BJ (cell line): ENCODE measurements at places on chromosomes 7 and 10.
A peak's percentile ranks its signal among the peaks of the same experiment; 100 is the strongest.

DNA sequence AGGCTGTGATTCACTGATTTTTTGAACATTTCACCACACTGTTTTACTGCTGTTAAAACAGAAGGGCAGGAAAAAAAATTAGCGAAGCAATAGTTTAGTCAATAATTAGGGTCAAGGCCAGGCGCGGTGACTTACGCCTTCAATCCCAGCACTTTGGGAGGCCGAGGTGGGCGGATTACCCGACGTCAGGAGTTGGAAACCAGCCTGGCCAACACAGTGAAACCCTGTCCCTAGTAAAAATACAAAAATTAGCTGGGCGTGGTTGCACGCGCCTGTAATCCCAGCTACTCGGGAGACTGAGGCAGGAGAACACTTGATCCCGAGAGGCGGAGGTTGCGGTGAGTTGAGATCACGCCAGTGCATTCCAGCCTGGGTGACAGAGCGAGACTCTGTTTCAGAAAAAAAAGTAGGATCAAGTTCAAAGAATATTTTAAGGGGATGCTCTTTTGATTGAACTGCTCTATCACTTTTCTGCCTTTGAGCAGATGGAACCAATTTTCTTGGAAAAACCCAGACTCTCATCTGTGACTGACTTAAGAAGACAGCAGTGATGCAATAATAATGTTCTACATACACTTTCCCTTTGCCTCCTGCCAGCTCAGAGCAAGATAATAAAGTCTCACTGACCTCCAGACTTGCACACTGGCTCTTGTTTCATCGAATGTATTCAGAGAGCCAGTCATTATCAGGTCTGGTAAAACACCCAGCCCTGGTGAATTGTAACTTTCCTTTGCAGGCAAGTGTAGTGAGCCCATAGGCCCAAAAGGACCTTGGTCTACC is 1.6 kb upstream of the PPA1 start:
- DNase-seq = peak; percentile 83

GRCh38 chr7:95342642-95343307 is 18.4 kb upstream of the PON1 start:
- DNase-seq = no peak

DNA sequence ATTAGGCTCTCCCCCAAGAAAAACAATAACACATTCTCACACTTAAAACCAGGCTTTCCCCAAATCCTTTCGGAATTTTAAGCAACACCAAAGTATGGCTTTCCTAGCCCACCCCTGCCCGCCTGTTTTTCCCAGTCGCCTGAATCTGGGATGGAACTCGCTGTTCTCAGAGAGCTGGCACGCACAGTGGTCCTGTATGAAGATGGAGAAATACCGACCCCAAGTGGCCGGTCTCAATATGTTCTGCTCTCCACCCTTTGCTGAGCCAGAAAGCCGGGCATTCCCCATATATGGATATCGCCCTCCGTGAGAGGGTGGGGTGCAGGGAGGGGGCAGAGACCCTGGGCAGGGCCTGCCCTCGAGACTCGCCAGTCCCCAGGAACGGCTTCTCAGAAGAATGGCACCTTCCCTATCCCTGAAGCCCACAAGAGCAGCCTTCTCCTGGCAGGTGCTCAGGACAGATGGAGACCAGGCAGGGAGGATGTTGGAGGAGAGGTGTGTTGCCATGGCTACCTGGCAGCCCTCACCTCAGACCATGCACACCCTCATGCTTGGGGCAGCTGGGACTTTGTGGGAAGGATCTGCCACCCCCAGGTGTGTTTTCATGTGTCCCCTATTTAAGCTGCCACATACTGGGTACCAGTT is 3.4 kb downstream of the TACR2 start:
- no peak for DNase-seq

DNA sequence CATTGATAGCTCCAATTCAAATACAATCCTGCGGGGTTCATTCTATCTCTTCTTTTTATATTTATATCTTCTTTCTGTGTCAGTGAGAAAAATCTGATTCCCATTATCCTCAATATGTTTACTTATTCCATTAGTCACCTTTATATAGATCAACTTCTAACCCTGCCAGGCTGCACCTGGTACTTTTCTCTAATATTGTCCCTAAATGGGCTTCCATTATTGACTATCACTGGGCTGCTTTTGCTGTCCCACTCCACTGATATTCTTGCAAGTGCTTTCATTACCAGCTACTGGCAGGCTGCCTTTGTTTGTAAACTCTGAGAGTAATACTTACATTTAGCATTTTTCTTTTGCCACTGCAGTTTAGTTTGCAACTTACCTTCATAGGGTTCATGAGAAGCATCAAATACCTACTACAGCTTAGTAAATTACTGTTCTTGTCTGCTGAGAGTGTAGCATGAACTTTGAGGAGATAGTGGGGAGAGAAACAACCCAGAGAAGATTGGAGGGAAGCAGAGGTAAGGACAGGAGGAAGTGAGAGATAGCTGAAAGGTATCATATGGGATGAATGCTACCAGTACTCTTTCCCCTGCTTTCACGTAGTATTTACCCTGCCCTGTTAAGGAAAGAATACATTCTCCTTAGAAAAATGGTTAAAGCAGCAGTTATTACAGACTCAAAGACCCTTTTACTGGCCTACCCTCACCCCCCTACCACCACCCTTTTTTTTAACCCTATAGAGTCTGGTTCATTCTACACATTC is 119.1 kb downstream of the PHTF2 start:
- DNase-seq = no peak

GRCh38 chr10:34109952-34110702 is 705.0 kb downstream of the PARD3 start:
- DNase-seq = no peak
